ENCODE measurements at places on chromosomes 11 and 22.

DNA sequence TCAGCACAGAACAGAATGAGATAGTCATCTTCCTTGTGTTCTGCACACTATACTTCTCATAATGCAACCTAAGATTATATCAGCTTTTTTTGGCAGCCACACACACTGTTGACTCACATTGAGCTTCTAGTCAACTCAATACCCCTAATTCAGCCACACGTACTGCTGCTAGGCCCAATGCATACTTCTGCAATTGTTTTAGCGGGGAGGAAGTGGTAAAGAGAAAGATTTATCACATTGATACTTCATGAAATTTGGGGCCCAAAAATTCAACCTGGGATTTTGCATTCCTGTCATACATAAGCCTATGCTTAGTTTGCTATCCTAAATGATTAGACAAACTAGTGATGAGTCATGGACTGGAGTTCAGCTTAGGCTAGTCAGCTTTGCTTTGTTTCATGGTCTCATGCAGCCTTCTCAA is 8.6 kb upstream of the UPB1 start:
- DNase-seq = peak; percentile 95

DNA sequence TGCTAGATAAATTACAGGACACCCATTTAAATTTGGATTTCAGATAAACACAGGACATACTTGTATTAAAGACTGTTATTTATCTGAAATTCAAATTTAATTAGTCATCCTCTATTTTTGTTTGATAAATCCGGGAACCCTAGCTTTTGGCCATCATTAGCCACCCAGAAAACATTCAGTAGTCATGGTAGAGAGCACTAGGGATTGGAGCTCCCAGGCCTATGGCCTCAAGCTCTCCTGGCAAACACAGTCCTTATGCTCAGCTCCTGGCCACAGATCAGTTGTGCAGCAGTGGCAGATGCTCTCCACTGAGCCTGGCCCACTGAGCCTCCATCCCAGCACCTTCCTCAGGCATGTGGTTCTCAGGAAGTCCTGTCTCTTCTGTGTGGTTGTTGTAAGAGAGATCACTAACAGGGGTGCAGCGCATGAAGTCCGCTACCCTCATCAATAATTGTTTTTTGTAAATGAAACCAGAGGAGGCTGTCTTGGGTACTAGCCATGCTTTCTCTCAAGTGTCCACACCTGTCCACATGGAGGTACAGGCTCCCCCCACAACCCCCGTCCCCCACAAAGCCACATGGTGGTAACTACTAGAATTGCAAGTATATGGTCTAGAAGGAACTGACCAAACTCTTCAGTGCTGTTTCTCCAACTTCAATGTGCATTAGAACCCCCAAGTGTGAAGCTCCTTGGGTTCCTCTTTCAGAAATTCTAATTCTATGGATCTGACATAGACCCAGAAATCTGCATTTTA is 1.1 kb upstream of the IRAG1 start:
- no peak for DNase-seq

- peak; percentile 49 for DNase-seq
These were observed 6.9 kb upstream of the POLDIP3 start for GRCh38 chr22:42621505-42622002.

DNA sequence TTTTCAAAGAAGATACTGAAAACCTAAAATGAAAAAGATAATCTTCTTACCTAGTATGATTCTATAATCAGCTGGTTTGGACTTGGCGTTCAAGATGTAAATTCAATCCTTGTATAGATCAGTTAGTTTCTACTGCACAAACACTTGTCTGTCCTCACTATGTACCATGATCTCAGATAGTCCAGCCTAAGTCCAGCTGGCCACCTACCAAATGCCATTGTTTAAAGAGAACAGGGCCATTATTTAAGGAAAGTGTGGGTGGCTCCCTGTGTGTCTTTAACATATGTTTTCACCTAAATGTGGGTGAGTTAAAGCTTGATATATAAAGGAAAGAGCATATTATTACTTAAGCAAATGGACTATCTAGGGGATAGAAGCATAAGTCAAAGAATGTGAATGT is 38.6 kb downstream of the BLID start:
- no peak for DNase-seq

GRCh38 chr22:46085828-46086576 is 64.3 kb upstream of the PPARA start:
- DNase-seq = no peak

DNA sequence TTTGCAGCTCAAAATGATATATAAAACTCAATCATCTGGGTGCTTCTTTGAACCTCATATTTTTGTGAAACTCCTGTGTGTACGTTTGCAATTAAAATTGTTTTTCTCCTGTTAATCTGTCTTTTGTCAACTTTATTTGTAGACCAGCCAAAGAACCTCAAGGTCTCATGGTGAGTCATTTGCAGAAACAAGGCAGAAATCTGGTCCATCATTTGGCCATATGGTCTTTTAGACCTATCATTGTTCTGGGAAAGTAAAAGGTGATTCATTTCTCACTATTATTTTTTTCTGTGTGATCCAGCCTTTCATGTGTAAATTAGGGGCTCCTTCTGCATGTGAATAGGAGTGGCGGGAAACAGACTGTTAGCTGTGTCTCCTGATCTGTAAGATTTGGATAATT is 399.1 kb upstream of the DDI1 start:
- DNase-seq = no peak
